ENCODE measurements at places on chromosomes 16 and 17.

DNA sequence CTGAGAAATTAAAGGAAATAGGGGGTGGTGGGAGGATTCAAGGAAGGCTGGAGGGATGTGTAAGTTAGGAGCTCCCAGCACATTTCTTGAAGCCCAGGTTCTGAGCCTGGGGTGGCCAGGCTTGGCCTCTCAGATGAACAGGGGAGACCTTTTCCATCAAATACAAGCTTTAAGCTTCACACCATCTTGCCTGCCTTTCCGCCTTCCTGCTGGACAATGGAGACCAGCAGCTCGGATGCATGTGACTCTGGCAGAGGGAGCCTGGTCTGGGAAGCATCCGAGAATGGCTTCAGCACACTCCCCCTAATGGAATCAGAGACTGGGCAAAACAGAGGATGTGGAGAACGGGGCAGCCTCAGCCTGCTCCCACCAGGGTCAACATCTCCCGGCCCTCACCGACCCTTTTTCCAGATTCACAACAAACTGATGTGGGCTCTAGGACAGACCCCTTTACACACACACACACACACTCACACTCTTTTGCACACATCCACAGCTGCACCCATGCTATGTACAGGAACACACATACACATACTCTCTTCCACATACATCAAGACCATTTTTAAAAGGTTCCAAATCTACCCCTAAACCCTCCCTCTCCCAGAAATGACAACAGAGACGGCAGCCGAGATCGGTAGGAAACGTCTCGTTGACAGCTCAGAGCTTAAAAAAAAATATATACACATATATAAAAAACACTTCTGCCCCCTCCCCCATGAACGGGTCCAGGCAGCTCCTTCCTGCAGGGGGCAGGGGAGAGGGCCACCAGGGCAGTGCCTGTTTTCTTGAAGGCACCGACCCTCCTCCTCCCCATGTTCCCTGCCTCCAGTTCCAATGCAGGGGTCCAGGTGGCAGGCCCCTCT, 6.5 kb upstream of the ATXN7L3 start:
- DNase-seq, result no peak

- no peak for DNase-seq
Observed at GRCh38 chr17:73465130-73465952, 153.5 kb upstream of the CDC42EP4 start.

DNA sequence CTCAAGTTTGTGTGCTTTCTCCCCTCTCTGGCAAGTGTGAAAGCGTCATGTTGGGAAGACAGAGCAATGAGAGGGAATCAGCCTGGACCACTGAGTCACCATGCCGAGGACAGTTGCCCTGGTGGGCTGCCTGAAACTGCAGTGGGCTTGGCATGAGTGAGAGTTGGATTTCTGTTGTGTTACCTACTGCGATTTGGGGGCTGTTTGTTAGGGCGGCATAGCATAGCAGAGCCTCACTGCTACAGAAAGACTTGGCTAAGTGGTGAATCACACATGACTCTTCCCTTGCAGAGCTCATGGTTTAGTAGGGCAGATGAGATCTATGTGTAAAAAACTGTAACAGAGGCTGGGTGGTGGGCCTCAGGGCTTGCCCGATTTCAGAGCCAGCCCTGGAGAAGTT, 324.6 kb downstream of the C16orf95 start:
- DNase-seq, result no peak

DNA sequence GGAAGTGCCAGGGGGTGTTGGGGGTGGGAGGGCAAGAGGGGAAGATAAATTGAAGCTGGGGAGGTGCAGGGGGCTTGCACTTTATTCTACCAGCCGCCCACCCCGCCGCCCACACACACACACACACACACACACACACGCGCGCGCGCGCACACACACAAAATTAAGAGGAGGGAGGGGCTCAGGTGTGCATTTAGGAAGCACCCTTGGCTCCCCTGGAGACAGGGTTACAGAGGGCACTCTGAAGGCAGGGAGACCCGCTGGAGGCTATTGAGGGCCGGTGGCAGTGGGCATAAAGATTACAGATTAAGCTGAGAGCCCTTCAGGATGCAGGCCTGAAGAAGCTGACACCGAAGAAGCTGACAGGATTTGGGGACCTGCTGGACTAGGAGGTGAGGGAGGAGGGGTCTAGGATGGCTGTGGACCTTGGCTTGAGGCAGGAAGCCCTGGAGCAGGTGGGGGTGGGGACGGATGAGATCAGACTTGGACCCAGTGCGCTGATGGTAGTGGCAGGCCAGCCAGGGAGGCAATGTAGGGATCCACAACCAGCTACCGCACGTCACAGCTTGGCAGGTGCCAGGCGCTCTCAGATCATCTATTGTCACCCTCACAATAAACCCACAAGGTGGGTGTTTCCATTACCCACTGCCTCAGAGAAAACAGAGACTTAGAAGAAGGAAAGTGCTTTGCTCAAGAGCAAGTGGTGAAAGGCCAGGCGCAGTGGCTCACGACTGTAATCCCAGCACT, 772 bp upstream of the SAMD14 start:
- no peak for DNase-seq

GRCh38 chr17:3697103-3697476, 1.1 kb upstream of the P2RX5 start:
- DNase-seq, result no peak

DNA sequence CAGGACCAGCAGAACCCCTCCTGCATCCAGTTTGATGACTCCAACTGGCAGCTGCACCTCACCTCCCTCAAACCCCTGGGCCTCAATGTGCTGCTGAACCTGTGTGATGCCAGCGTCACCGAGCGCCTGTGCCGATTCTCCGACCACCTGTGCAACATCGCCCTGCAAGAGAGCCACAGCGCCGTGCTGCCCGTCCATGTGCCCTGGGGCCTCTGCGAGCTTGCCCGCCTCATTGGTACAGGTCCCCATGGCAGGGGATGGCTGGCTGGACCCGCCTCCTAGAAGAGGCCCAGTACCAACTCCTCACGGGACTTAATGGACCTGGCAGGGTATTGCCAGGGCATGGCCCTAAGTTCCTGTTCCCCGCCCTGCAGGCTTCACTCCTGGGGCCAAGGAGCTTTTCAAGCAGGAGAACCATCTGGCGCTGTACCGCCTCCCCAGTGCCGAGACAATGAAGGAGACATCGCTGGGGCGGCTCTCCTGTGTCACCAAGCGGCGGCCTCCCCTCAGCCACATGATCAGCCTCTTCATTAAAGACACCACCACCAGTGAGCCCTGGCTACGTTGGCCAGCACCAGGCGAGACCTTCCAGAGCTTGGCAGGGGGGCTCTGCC, 22.7 kb downstream of the CASKIN2 start:
- DNase-seq, result no peak

- no peak for DNase-seq
Observed at GRCh38 chr16:67296420-67296819, 17.1 kb downstream of the PLEKHG4 start.

DNA sequence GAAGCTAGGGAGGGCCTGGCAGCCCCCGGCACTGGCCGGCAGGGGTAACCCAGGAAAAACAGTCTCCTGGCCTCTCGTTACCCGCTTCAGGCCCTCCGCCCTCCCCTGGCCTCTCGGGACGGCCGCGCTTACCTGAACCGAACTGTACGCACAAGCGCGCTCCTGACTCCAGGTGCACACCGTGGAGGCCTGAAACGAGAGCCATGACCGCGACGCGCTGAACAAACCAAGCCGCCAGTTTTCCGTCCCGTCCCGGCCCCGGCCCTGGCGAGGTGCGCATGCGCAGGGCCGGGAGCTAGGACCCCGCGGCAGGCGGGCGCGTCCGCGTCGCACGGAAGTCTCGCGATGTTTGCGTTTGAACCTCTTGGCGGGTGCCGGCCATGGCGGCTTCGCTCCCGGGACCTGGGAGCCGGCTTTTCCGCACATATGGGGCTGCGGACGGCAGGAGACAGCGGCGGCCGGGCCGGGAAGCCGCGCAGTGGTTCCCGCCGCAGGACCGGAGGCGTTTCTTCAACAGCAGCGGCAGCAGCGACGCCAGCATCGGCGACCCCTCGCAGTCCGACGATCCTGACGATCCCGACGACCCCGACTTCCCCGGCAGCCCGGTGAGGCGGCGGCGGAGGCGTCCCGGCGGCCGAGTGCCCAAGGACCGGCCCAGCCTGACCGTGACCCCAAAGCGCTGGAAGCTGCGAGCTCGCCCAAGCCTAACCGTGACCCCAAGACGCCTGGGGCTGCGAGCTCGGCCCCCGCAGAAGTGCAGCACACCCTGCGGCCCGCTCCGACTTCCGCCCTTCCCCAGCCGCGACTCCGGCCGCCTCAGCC, at the start of gene HASPIN:
Gene HASPIN, plus strand, starts transcription at position 348 of the 822 bp plus-strand sequence. Its CDS starts 33 bp downstream, at position 381.
- DNase-seq, result peak; percentile 93

DNA sequence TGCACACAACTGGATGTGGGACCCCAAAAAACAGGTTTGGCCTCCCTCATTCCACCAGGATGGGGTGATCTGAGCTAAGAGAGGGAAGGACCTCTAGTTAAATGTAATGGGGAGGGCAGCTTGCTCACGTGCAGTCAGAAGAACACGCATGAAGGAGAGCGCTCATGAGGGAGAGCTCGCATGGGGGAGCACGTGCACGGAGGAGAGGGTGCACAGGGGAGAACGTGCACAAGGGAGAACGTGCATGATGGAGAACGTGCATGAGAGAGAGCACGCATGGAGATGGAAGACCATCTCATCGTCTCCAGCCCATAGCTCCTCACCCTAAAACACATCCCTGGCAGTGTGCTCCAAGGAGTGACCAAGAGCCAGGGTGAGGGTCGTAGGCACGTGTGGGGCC, 141.2 kb downstream of the RBFOX3 start:
- no peak for DNase-seq

DNA sequence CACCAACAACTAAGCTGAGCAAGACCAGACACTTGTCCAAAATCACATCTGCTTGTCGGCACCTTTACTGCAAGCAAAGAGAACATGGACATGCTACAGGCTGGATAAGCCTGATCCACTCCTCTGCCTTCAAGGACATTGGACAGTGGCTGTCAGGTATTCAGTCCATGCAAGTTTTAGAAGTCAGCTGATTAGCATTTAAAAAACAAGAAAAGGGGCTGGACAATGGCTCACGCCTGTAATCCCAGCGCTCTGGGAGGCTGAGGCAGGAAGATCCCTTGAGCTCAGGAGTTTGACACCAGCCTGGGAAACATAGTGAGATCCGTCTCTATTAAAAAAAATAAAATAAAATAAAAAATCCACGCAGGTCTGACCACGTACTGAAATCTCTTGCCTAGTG, 20.3 kb downstream of the PARN start:
- no peak for DNase-seq

DNA sequence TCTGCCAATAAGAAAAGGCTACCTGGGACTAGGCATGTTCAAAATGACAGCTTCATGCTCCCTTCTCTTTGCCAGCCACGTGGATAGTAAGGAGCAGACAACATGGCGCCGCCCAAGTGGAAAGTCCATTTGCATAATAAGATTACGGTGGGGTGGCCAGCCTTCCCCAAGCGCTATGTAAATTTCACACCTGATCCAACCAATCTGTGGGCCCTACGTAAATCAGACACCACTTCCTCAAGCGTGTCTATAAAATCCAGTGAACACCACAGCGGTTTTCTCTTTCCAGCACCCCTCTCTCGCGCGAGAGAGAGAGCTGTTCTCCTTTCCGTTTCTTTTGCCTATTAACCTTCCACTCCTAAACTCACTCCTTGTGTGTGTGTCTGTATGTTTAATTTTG, 140.3 kb upstream of the ERCC4 start:
- DNase-seq, result no peak

DNA sequence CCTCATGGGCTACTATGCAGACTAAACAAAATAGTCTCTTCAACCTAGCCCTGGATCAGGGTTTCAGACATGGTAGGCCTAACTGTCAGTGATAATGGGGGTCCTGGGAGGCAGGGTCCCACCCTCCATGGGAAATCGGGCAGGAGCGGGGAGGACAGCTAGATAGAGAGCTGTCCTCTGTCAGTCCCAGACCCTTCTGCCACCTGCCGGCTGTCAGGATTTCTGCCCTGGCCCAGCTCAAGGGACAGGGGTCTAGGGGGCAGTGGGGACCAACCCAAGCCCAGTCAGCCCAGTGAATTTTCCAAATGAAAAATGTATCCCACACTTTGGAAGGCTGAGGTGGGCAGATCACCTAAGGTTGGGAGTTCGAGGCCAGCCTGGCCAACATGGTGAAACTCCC, 5.3 kb downstream of the CA7 start:
- DNase-seq, result no peak

GRCh38 chr17:58728798-58729197, 26.9 kb upstream of the PPM1E start:
- DNase-seq, result no peak

Measured in CD4-positive, alpha-beta T cell treated with Interferon alpha-2 for 1 hour (primary cell).